ENCODE measurements at places on chromosomes 7 and 10.

GRCh38 chr7:151135866-151136843 is 31.3 kb downstream of the GBX1 start:
- DNase-seq, result no peak

DNA sequence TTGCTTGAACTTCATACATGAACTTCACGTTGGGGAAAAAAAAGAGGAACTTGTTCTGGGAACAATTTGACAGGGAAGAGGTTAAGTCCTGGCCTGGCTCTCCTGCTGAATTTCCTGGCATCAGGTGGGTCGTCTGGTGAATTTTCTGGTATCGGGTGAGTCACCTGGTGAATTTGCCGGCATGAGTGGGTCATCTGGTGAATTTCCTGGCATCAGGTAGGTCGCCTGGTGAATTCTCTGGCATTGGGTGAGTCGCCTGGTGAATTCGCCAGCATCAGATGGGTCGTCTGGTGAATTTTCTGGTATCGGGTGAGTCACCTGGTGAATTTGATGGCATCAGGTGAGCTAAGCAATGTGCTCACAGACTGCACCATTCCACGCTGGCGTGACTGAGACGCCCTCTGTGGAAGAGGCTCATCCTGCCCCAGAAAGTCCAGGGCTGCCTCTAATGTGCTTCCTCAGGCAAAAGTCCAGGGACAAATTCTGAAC is 255.4 kb downstream of the TCERG1L start:
- no peak for DNase-seq

- no peak for DNase-seq
Measured at GRCh38 chr10:85003083-85003482, 674.7 kb downstream of the CCSER2 start.

DNA sequence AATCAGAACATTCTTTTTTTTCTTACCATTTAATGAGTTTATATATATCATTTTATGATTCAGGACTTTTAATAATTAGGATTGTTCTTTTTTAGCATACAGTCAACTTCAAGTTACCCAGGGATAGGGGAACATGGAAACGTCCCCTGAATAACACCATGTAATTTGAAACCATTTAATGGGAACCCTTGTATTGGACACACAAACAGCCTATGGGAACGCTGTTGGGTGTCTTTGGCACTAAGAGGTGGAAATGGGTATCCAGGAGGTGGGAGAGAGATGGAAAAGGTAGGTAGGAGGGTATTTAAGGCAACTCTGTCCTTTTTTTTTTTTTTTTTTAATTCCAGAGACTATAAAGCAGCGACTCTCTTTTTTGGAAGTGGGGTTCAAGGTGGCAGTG is 2.6 kb downstream of the LUC7L2 start:
- DNase-seq, result no peak

- DNase-seq, result no peak
Measured at GRCh38 chr10:34864149-34865067, 49.3 kb upstream of the PARD3 start.

GRCh38 chr10:130954326-130954905 is 357.1 kb downstream of the TCERG1L start:
- no peak for DNase-seq

GRCh38 chr7:23895666-23896096 is 185.7 kb downstream of the STK31 start:
- DNase-seq, result no peak

DNA sequence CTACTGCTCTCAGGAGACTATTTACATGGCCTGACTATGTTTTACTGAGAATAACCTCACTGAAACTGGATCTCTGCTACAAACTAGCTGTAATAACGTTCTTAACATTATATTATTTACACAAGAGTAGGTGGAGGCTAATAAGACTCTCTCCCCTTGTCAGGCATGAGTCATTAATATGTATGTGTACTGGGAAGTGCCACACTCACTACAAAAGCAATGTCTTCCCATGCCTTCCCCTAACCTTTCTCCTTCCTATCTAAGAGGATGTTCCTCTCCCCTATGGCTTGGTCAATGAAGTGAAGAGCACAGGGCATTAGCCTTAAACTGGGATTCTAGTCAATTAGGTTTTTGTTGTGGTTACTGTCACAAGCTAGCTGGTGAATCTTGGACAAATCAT is 147.9 kb downstream of the DGKB start:
- no peak for DNase-seq

GRCh38 chr7:20514364-20514763 is 101.1 kb upstream of the ABCB5 start:
- DNase-seq, result no peak

DNA sequence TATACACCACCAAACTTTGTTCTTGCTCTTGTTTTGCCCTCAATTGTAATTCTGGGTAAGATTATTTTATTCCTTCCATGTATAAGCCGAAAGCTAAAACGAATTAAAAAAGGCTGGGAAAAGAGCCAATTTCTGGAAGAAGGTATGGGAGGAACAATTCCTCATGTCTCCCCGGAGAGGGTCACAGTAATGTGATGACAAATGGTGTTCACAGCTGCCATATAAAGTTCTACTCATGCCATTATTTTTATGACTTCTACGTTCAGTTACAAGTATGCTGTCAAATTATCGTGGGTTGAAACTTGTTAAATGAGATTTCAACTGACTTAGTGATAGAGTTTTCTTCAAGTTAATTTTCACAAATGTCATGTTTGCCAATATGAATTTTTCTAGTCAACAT is 12.5 kb upstream of the CFAP69 start:
- DNase-seq, result no peak

DNA sequence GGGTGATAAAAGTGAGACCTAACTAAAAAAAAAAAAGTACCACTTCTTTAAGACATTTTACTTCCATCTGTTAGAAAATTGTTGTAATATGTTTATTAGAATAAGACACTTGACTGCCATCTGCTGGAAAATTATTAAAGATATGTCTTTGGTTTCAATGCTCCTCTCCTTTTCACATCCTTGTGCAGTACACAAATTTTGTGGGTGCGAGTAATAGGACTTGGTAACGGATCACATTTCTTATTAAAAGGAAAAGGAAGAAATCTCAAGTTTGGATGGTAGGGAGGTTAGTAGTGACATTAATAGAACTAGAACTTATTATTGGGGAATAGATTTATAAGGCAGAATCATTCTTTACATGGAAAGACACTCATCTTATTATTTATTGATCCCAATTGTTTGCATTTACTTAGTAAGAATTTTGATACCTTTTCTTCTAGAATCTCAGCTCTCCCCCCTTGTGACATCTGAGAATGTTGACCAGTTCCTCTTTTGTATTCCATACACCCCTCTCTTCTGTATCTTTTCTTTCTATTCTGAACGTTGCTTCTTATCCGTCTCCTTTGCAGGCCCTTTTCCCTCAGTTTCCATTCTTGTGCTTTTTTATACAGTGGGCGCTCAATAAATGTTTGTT is 43.0 kb upstream of the RPA3 start:
- no peak for DNase-seq

DNA sequence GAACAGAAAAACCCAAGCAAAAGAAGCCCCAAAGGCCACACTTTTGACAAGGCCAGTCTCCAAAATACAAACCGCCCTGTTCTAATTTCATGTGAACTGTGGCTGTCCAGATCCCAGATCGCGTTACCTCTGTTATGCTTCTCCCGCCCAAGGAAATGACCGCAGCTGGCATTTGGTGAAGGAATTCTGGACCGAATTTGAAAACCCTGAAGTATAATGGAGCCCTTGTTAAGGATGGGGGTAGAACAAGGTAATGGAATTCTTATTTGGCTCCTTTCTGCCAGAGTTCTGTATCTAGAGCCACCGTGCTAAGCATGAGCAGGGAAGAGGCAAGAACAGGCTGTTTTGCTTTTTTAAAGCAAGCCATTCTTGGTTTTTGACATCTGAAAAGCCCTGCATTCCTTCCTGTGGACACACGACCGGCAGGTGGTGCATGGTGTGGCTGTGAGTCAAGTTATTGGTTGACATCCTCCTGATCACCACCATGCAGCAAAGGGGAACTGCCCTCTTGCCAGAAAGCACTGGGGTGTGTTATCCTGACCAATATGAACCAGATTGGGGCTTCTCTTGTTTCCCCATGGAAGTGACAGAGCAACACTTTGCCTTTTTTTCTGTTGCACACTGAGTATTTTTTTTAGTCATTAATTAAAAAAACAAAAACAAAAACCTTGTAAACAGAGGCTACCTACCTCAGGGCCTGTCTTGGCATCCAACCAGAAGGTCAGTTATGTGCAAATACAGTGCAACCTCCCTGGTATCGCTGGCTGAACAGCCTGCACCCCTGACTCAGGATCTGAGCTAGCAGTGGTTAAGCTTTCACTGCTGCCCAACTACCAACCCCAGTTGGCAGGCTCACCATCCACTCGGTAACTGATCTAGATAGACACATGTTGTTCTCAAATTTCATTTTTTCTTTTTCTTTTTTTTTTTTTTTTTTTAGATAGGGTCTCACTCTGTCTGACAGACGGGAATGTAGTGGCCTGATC is 14.2 kb downstream of the UCMA start:
- no peak for DNase-seq

DNA sequence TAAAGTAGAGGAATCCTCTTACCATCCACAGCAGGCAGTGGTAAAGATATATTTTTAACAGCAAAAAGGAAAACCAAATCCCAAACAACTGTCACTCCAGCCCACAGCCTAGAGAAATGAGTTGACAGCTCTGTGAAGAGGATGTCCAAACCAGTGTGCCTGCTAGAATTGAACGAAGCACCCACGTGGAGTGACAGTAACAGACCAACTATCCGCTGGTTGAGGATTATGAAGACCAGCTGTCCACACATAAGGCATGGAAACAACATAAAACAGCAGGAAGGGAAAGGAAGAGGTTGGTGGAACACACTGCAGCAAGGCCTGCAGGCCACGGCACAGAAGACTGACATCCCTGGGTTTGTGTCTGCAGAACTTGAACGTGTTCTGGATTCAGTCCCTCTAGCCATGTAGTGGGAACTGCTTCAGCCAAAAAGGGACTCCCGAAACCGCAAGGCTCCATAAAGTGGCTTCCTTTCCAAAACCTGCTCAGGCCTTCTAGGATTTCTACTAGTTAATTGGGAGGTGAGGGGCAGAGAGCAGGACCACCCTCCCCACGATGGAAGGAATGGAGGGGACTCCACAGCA is 324.4 kb downstream of the BICC1 start:
- no peak for DNase-seq

DNA sequence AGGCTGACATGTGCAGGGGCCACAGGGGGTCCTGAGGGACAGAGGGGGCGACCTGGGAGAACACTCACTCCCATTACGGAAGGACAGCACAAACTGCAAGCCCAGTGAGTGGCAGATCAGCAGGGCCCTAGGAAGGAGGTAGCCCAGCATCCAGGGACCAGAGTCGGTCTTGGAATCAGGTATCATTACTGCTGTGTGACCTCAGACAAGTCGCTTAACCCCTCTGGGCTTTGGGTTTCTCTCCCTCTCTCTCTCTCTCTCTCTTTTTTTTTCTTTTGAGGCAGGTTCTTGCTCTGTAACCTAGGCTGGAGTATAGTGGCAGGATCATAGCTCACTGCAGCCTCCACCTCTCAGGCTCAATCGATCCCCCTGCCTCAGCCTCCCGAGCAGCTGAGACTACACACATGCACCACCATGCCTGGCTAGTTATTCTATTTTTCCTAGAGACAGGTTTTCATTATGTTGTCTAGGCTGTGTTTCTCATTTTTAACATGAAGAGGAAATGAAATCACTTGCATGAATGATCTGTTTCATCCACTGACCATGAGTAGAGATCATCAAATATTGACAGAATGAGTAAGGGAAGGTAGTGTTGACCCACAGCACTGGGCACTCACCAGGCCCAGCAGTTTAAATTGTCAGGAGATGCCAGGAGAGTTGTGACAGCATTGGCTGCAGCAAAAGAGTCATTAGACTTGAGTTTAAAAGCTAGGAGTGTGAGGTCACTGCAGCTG is 49.4 kb downstream of the BUB3 start:
- no peak for DNase-seq

- no peak for DNase-seq
Measured at GRCh38 chr10:55227967-55228366, 426.9 kb upstream of the PCDH15 start.

DNA sequence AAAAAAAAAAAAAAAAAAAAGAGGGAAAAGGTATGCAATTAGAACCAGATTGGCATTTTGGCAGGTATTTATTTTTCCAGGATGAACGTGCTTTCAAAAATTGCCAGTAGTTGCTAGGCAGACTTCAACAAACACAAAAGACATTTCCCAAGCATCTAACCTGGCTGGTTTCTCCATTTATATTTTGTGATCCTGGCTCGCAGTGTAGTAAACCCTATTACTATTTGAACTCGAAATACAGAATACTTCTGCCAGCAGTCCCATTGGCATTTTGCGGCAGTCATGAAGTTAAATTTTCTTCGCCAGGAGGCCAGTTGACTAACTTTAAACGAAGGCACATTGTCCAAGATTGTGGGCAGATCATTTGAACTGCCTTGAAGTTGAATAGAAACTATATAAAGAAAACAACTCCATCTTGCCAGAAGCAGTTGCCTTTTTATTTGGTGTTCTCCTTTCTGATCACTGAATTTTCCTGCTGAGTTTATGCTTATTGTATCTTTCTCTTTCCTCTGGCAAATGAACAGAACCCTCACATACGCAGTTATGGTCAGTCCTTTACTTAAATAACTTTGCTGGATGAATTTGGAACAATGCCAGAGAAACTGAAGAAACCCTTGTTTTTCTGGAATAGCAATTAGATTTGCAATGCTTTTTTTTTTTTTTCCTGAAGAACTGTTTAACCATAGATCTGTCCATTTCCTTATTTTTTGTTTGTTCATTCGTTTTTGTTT is 132.9 kb downstream of the BICC1 start:
- DNase-seq, result no peak

All from T-helper 2 cell (primary cell).